ENCODE measurements at places on chromosomes 5 and 9.

GRCh38 chr5:140443-140829 is 48.5 kb downstream of the PLEKHG4B start:
- no peak for DNase-seq

DNA sequence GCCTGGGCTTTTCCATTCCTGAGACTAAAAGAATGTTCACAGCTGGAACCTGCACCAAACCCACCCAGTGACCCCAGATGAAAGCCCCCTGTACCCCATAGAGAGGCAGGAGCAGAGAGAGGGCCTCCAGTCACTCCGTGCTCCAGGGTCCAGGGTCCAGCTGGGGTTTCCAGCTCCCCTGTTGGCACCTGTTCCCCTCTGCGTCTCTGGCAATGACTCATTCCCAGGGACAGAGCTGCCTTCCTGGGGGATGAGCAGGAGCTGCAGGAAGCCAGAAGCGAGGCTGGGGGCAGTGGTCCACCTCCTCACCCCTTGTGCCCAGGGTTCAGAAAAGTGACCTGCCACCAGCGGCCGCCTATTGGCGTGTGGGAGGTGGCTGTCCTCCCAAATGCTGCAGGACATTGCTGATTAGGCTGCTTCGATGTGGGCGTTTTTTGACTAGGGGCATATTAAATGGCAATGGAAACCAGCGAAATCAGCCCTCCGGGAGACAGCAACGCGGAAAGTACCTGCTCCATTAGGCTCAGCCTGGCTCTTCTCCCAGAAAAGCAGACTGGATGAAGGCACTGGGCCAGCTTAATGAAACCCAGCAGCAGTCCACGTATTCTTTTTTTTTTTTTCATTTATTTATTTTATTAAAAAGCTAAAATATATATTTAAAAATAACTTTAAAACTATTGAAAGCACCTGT is 97.4 kb downstream of the DAP start:
- no peak for DNase-seq

GRCh38 chr9:118785456-118785855 is 583.8 kb downstream of the BRINP1 start:
- no peak for DNase-seq

GRCh38 chr5:15789642-15790041 is 289.7 kb downstream of the FBXL7 start:
- no peak for DNase-seq

DNA sequence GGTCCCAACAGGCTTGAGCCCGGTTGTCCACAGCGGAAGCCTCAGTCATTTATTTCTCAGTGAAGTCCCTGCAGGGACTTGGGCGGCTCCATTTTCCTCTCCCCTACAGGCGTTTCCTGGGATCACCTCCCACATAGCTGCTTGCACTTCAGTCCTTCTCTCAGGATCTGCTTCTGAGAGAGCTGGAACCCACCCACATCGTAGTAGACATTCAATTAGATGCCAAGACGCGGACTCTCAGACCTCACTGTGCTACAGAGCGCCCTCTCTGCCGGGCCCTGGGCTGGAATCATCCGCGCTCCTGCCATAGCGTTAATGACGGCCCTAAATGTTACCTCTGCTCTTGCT is 54.0 kb upstream of the ROR2 start:
- no peak for DNase-seq

DNA sequence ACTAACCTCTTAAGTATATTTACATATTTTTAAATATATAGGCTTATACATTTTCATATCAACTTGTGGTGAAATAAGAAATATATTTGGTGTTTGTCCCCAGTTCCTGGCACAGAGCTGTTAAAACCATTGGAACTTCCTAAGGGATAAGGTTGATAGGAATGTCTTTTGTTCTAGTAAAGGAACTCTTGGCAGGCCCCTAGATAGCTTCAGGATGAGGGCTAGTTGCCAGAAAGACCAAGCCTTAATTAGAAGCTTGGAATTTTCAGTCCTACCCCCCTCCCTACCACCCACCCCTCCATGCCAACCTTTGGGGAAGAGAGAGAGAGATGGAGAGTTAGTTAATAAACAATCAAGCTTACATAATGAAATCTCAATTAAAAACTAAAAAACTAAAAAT is 638.6 kb upstream of the ACO1 start:
- DNase-seq: no peak

DNA sequence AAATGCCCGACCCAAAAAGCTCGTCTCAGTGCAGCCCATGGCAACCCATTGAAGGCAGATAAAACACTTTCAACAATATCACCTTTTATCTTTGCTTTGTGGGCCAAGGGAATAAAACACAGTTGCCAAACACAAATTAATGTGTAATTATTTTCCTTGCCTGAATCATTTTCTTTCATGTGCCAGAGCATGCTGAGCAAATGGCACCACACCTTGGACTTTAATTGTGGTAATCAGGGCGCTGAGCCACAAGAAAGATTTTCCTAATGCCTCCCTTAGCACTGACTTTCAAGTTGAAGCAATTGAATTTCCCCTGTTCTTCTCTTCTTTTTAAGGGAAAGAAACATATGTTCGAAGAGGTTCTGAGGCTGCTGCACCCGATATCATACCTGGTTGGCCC is 297.1 kb upstream of the MSX2 start:
- DNase-seq: no peak

GRCh38 chr5:139650689-139651042 is 2.5 kb downstream of the CXXC5 start:
- DNase-seq: no peak

- no peak for DNase-seq
These were observed 216.1 kb downstream of the TLE1 start for GRCh38 chr9:81473206-81473605.

GRCh38 chr5:181258576-181258975 is 2.4 kb downstream of the TRIM52 start:
- no peak for DNase-seq

GRCh38 chr5:103475629-103476240 is 86.9 kb downstream of the NUDT12 start:
- DNase-seq: no peak

- no peak for DNase-seq
These were observed 53.0 kb downstream of the CXXC5 start for GRCh38 chr5:139701056-139701741.

DNA sequence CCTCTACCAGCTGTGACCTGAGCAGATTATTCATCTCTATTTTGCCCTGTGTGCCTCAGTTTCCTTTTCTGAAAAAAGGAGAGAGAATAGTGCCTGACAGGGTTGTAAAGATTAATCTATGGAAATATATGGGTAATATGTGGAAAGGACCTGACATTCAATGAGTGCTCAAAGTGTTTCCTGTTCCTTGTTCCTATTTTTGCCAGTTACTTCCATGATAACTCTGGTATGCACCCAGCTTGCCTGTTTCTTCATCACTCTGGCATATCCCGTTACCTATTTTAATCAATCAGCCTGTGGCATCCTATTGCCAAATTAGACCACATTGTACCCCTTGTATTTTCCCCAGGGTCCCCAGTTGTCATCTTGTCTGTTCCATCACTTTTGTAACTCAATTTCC is 3.6 kb upstream of the ARAP3 start:
- no peak for DNase-seq

- DNase-seq: no peak
These were observed 2.0 kb downstream of the PRLR start for GRCh38 chr5:35228310-35228709.

GRCh38 chr9:18786911-18787650 is 245.9 kb downstream of the SAXO1 start:
- DNase-seq: no peak

DNA sequence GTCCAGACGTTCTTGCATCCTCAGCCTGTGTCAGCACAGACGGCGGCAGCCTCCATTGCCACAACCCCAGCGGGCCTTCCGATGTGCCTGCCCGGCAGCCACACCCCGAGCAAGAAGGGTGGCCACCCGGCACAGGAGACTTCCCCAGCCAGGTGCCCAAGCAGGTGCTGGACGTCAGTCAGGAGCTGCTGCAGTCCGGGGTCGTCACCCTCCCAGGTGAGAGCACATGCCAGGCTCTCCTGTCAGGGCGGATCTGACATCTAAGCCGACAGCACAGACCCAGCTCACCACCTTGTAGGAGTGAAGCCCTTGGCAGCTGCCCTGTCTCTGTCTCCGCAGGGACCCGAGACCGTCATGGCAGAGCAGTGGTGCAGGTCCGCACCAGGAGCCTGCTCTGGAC is 48.3 kb upstream of the LRRC14B start:
- no peak for DNase-seq

GRCh38 chr5:31863991-31864411 is 225.1 kb downstream of the PDZD2 start:
- DNase-seq: no peak

DNA sequence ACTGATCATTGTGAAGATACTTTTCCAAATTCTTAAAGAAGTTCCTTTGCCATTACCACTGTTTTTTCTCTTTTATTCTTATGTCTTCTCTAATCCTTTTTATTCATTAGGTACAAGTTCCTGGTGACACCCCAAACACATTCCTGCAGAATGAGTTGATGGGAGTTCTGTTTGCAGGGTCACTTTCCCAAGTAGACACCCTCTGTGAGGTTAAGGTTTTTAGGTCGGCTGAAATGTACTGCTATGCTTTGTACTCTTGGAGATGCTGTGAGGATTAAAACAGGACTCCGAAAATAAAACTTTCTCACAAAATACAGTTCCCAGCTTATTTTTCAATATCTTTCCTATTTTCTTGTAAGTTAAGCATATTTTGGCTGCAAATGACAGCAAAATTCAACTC is 143.3 kb upstream of the TLE4 start:
- DNase-seq: no peak

- DNase-seq: no peak
These were observed 28.3 kb upstream of the GFPT2 start for GRCh38 chr5:180381428-180381827.

DNA sequence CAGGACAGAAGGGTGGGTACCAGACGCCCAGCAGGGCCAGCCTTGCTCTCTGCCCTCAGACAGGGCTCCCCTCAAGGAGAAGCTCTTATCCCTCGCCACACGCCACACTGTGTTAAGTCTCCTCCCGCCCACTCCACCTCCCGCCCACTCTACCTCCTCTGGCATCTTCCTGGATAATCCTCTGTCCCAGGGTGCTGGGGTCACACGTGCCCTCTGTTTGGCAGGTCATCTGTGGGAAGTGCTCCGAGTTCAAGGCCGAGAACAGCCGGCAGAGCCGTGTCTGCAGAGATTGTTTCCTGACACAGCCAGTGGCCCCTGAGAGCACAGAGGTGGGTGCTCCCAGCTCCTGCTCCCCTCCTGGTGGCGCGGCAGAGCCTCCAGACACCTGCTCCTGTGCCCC is 26.0 kb upstream of the SUSD3 start:
- no peak for DNase-seq

DNA sequence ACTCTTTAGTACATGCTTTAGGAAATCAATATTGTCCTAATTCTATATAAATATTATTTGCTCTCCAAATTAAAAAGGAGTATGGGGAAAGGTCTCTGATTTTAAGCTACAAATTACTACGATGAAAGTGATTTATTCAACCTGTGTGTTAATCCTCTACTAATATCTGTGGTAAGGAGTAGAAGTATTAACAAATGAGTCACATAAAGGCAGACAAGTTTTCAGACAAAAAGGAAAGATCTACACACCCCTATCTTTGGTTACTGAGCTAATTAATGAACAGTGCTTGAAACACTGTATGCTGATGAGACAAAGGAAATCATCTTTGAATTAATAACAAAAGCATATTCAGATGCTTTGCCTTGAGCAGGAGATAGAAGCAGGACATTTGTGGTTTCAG is 15.9 kb downstream of the LOX start:
- DNase-seq: no peak

GRCh38 chr5:91271999-91272398 is 111.1 kb downstream of the ARRDC3 start:
- DNase-seq: no peak

DNA sequence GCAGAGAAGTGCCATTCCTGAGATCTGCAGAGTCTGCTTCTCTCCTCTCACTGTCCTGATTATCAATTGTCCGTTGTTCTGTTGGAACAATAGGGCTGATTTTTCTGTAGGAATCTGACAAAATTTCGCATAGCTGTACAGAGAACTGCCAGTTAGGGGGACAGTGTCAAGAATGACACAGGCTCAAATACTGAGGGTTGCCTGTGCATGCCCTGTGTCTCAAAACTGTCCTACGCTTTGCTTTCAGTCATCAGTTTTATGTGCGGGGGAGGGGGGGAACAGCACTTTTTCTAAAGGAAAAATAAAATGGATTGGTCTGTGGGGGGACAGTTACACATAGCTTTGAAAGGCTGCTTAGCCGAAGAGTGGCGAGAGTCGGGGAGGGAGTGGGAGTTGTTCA is 248.6 kb downstream of the PDZD2 start:
- DNase-seq: no peak

GRCh38 chr5:167819406-167819805 is 472.0 kb upstream of the WWC1 start:
- no peak for DNase-seq

DNA sequence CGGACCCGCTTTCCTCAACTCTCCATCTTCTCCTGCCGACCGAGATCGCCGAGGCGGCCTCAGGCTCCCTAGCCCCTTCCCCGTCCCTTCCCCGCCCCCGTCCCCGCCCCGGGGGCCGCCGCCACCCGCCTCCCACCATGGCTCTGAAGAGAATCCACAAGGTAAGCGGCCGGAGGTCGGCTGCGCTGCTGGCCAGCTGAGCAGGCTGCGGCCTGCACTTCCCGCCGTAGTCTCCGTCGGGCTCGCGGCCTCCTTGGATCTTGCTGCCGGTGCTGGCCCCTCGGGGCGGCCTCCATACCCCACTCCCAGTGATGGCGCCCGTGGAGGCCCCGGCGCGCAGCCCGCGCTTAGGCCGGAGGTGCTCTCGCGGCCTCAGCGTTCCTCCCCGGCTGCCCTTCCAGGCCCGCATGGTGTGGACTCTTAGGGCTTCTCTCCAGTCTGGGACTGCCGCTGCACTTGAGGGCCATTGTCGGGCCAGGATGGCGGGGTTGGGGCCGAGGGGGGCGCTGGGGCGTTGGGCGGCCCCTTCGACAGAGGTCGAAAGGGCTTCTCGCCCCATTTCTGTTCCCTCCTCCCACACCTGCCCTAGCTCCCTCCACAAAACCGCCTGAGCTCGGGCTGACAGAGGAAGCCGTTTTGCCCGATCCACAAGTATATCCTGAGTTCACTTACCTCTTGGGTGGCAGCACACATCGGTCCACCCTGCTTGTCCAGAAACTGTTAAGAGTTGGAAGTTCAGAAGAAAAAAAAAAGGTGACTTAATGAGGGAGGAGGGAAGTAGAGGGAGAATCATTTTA is 714 bp downstream of the UBE2D2 start:
- DNase-seq: peak; percentile 19

GRCh38 chr9:135565141-135565628 is 3.6 kb downstream of the PAEP start:
- DNase-seq: no peak

- no peak for DNase-seq
These were observed 188.0 kb downstream of the CARTPT start for GRCh38 chr5:71907001-71907588.

DNA sequence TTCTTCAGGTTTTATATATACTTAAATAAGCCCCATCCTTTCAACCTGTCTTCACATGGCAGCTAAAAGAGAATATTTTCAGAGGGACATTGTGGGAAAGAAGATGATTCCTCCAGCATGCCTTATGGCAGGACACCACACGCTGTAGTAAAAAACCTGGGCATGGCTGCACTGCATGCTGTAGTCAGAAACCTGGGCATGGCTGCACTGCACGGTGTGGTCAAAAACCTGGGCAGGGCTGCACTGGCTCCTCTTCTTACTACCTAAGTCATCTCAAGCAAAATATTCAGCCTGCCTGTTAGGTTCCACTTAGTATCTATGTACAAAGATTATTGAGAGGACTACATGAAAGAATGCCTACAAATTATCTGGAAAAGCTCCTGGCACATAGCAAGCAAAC is 153.6 kb downstream of the BRINP1 start:
- no peak for DNase-seq

GRCh38 chr9:18451406-18451805 is 22.5 kb upstream of the ADAMTSL1 start:
- DNase-seq: no peak

GRCh38 chr9:7849362-7849761 is 49.8 kb upstream of the DMAC1 start:
- no peak for DNase-seq

Data from stimulated activated CD8-positive, alpha-beta memory T cell treated with anti-CD3 and anti-CD28 coated beads, Interleukin-7, amount 100 ng/mL, for 1 hour (primary cell).